ENCODE measurements at places on chromosomes 12 and 14.
A peak's percentile ranks its signal among the peaks of the same experiment; 100 is the strongest.

DNA sequence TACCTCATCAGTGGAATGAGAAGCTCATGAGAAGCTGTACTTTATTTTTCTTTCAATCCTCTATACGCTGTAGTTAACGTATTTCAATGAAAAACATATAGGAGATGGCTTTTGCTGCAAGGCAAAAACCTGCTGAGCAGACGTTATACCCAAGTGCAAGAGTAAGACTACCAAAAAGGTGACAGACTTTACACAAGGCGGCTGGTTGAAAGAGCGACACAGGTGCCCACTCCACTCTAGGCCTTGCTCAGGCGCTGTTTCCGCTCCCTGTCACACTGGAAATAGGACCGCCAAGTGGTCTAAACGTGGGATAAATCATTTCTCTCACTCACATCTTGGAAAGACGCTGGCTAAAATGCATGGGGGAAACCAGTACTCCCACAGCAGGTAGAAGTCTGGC, 54.5 kb downstream of the PPP2R5C start:
- DNase-seq = no peak

DNA sequence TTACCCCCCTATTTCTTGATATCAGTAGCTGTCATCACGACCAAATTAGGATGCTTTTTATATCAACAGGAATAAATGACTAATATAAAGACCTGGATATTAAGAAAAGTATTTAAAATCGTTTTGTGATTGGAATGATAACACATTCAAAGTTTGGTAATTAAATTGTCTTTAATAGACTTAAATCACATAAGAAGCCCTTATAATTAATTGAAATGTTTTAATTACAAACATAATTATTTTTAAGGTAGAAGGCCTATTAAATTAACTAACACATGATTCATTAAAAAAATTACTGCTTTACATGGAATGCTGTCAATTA, 412.4 kb downstream of the FUT8 start:
- no peak for DNase-seq

DNA sequence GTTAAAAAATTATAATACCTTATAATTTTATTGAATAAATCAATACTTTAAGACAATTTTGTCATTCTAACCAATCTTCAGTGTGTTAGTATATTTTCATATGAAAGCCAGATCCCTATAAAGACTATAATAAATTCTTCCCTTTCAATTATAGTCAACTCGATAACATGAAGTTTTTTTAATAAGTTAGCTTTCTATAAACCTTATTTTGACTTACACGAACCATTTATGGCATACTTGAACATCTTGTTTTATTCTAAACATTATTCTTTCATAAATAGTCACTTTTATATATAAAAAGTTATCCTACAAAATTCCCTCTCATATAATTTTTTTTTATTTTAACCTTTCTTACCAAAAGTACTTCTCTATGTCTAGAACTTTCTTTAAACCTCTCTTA, 1002.3 kb downstream of the TMEM121 start:
- no peak for DNase-seq

DNA sequence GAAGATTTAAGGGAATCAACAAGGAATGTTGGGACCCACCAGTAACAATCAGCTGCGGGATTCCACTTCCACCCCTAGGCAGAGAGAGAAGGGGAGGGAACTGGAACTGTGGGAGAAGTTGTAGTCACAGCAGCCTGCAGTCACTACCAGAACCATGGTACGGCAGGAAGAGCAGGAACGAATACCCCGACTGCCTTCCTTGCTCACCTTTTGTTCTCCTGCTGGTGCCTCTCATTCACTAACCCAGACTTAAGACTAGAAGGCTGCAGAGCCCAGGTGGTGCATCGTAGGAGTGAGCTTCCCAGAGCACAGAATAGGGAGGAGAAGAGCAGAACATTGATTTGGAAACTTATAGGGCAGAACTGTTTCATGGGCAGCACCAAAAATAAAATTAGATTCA, 154.2 kb downstream of the DYRK2 start:
- no peak for DNase-seq

- peak; percentile 80 for DNase-seq
These were observed 1095.9 kb downstream of the TMEM121 start for GRCh38 chr14:106622200-106622745.

DNA sequence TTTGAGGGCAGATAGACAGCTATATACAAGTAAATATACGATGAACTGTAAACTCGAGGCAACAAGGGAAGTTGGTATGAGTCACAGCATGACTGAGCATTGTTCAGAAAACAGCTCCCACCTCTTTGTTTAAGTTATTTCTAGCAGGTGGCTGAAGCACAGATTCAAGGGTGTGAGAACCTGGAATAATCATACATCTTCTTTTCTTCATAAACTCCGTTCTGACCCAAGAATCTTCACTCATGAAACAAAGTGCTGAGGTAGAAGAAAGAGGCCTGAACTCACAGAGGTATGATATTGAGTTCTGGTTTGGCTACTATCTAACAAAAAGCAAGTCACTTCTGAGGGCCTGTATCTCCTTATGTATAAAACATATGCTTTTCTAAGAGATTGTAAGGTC, 364.1 kb upstream of the KITLG start:
- DNase-seq = no peak

- DNase-seq = no peak
These were observed 1108.5 kb downstream of the SLC16A7 start for GRCh38 chr12:60704171-60704914.

GRCh38 chr14:73239393-73240241, 2.3 kb downstream of the PAPLN start:
- DNase-seq = no peak

GRCh38 chr12:19373586-19373985, 65.7 kb upstream of the AEBP2 start:
- no peak for DNase-seq

DNA sequence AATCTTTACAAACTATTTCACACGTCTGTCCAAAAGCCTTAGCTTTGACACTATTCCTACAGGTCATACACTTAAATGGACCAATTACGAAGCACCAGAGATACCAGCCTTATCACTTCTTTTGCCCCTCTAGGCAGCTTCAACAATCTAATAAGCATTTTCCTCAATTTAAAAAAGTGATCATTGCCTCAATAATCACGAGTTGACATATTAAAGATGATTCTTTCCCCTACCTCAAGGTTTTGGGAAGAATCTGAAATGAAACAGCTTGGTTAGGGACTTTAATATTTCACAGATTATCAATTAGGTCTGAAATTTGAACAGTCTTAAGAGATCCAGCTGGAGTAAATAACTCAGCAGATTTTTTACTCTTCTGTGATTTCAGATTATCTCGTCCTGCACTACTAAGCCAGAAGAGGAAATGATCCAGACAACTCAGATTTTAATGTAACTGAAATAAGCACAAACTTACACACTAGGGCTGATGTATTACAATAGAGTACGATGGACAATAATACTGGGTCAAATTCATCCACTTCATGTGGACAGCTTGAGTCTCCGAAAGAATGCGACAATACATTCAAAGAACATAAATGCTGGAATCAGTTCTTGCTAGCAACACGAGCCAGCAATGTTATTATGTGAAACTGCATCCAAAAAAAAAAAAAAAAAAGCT, 15.9 kb downstream of the UBE2N start:
- DNase-seq = no peak

- DNase-seq = no peak
These were observed 4.8 kb downstream of the MRPL51 start for GRCh38 chr12:6488240-6488639.

- no peak for DNase-seq
These were observed 52.7 kb upstream of the ZDHHC17 start for GRCh38 chr12:76711241-76711640.

DNA sequence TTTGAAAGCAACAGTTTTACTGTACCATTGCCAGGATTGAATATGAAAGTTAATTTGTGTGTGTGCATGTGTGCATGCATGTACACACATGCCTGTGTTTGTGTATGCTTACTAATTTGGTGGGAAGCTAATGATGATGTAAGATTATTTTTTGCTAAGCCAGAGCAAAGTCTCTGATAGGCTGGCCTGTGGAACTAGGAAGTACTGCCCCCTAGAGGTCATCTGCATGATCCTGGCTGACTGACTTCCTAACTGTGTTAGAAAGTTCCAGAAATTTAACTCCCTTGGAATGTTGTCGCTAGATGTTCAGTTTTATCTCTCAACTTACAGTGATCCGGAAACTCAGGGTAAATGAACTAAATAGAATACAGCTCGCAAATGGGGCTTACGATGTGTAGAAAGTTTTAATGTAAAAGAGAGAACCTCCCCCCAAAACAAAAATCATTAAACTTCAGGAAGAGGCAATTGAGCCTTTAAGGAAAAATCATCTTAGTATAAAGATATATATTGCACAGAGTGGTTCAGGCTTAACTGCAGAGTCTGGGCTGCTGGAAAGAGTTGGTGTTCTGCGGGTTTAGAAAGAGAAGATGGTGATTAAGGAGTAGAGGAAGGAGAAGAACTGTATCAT, 34.3 kb upstream of the SLC38A1 start:
- DNase-seq = peak; percentile 28

GRCh38 chr14:96304956-96305355, 48.9 kb downstream of the BDKRB1 start:
- DNase-seq = no peak

DNA sequence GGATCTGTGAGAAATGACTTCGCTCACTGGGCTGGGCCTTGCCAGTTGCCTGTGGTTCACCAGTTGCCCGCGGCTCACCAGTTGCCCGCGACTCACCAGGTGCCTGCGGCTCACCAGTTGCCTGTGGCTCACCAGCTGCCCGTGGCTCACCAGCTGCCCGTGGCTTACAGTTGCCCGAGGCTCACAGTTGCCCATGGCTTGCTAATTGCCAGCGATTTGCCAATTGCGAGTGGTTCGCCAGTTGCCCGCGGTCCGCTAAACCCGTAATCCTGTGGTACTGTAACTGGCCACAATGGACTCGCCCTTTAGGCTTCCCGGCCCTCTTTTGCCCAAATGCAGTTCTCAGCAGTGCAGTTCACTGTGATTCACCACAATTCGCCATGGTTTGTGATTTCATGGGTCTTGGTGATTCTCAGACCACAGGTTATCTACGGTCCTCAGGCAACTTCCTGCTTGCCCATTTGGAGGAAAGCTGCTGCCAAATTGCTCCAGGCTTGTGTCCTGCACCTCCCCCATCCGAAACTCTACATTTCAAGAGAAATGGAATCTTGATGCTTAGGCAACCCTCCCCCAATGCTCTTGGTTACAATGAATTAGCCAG, 15.0 kb upstream of the MEG3 start:
- DNase-seq = no peak

GRCh38 chr12:80622271-80622670, 85.2 kb upstream of the MYF6 start:
- DNase-seq = no peak

DNA sequence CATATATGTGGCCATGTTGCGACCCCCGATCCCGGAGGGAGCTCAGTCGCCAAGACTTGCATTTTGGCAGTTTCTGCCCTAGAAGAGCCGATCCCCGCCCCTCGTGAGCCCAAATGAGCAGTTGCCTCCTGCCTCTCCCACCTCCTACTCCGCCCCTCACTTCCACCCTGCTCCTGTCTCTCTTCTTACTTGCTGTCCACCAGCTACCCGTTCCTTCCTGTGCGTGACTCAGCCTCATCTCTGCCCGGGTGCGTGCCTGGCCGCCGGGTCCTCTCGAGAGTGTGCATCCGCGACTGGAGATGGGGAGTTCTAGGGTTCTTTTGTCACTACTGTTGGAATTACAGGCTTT, 585 bp downstream of the GPATCH2L start:
- DNase-seq = peak; percentile 52

DNA sequence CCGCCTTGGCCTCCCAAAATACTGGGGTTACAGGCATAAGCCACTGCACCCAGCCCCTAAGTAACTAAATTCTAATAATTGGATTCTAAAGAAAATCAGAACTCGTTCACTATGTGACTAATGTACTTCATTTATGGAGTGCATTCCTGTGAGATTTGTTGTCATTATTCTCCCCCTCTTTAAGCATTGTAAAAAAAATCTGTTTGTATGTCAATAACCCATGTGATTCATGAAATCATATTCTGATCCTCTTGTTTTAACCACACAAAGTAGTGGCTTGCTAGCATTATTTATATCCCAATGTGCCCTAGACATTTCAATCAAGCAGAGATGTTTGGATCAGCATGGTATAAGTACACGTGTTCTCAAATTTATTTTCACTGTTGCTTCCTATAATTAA, 78.2 kb upstream of the OSBPL8 start:
- no peak for DNase-seq

DNA sequence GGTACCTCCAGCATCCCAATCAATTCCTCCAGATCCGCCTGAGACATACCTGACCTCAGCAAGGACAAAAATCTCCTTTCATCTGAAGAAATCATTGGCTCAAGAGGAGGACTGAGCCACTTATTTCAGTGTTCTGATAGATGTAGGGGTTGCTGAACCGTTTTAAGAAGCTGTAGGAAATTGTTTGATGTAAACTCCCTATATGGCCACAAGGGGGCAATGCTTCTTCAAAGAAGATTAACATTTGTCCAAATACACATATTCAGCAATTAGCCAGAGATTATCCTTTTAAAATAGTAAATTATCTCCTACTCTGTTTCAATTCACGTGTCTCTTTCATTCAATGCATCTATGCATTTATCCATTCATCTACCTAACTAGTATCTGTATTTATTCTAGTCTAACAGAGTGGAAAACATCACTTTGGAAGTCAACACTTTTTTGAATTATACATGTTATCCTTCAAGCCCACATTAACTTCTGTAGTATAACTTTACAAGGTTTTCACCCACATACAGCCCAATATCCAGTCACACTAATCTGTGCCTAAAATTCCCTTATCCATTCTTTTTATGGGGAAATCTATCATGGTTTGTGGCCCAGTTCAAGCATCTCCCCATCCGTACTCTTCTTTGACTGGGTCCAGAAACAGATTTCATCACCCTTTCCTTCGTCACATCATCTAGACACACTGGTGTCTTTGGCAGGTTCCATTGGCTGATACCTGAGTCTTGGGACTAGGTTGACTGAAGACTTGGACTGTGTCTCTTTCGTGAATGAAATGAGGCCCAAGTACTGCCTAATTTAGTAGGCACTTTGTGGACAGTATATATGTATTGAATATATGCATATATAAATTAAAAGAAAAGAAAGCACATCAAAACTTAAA, 411.0 kb upstream of the OR4E1 start:
- no peak for DNase-seq

- no peak for DNase-seq
These were observed 4.4 kb upstream of the NPAS3 start for GRCh38 chr14:32934073-32934880.

DNA sequence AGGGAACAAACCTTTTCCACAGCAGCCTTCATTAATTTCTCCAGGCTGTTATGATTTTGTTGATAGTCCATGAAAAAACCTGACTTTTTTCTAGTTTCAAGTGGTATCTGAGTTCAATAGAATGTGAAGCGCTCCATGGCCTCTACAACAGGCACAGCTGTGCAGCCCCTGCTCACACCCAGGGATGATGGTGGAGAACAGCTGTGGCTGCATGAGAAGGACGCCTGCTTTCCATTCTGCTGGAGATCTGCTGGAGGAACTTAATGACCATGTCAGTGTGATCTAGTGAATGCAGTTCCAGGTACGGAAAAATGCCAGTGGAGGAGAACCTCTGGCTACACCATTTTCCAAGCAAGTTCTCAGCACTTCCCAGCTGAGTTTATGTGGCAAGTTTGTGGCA, 80.6 kb downstream of the PIWIL1 start:
- DNase-seq = no peak

GRCh38 chr12:130160306-130160705, 2.0 kb upstream of the FZD10 start:
- no peak for DNase-seq

GRCh38 chr14:35855876-35856481, 29.8 kb downstream of the BRMS1L start:
- no peak for DNase-seq
